Endodermal cell (in vitro differentiated cells): ENCODE measurements at places on chromosomes 3 and 15.

DNA sequence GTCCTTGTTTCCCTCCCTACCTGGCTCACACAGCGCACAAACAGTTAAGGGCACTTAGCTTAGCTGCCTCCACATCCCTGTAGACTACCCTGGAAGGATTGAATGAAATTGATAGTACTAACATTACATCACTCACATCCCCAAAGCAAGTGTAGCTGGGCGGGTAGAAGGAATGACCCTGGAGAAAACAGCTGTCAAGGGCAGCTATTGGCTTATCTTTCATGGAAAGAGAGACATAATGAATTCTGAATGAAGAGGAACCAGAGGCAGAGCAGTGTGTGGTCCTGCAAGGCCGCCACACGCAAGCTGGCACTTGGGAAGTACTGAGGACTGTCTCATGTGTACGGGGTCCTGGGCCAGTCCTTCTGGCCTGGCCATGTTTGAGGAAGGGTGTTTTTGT is 369.6 kb upstream of the RGMA start:
- no peak for DNase-seq

DNA sequence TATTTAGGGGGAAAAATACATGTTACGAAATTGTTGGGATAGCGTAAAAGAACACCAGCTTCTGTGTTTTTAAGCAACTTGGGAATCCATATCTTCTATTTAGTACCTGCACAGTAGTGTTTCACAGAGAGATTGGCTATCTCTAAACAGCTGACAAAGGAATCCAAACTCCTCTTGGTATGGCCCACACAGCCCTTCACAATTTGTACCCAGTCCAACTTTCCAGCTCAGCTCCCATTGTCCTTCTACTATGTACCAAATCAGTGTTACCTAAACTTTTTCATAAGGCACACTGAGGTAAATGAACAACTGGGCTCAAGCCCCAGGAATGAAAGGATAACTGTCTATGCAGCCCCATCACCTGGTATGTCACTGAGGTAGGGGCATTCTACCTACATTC is 61.9 kb downstream of the TNIK start:
- DNase-seq: no peak

GRCh38 chr3:111314181-111314873 is 227.7 kb upstream of the CD96 start:
- DNase-seq: no peak

- no peak for DNase-seq
Measured at GRCh38 chr3:135627057-135627456, 338.5 kb upstream of the PPP2R3A start.

GRCh38 chr15:23881291-23881690 is 194.2 kb upstream of the NDN start:
- no peak for DNase-seq

- peak; percentile 89 for DNase-seq
Measured at GRCh38 chr3:187678726-187679268, 8.6 kb upstream of the SST start.

DNA sequence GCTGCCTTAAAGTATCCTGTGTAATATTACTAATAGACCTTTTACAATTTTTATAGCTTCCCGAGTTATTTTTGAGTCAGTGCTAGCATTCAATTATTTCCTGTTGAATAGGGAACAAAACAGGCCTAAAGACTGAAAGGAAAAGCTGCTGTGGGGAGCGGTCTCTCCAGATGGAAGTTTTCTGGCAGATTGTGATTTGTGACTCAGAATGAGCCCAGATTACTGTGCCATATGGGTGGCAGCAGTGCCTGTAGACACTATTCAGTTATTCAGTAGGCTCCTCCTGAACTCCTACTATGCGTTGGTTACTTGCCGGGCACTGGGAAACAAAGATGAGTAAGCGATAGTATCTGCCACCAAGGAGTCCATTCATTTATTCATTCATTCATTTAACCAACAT is 211.8 kb downstream of the CHST2 start:
- no peak for DNase-seq

GRCh38 chr15:70048578-70049514 is 48.9 kb downstream of the TLE3 start:
- DNase-seq: no peak

DNA sequence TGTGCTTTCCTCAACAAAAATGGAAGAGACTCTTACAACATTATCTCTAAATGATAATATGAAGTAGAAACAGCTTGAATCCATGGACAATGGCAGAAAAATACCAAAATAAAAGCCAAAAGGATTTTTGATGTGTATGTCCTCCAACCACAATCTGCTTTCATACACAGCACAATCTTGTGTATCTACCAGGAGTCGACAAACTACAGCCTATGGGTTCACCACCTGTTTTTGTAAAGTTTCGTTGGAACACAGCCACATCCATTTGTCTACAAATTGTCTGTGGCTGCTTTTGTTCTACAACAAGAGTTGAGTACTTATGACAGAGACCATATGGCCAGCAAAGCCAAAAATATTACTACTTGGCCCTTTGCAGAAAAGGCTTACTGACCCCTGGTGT is 88.7 kb upstream of the UBE2E2 start:
- no peak for DNase-seq
